Activated naive CD4-positive, alpha-beta T cell treated with anti-CD3 and anti-CD28 coated beads, Interleukin-2, amount 50 U/mL, for 72 hours (primary cell): ENCODE measurements at places on chromosomes 13 and 19. TPM values are rescaled to one million over a fixed set of nuclear protein-coding genes. Genes with fewer than 3 reads are reported as not detected.

The SIGLEC10 gene
- 0.32 TPM for total RNA-seq

The NLRP5 gene
- not detected for total RNA-seq

The ARRDC5 gene
- 0.39 TPM for total RNA-seq

The ZNF154 gene
- total RNA-seq: 2.1 TPM

The PNMA8B gene
- 0.43 TPM for total RNA-seq

The ZNF317 gene
- 45.7 TPM for total RNA-seq

DNA sequence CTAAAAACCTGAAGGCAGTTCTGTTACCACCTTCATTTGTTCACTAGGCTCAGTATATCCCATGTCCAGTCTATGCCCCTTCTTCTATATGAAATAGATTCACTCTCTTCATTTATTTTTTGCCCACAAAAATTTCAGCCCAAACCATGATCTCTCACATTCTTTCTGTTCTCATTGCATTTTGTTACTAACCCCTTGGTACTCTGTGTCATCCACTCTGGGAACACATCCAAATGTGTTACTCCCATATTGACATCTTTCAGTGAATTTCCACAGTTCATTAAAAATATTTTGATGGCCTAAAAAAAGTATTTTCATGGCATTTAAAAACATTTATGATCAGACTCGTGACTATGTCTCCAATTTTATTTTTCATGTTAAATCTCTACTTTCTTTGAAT, 378.9 kb downstream of the SLITRK1 start:
- DNase-seq: no peak

DNA sequence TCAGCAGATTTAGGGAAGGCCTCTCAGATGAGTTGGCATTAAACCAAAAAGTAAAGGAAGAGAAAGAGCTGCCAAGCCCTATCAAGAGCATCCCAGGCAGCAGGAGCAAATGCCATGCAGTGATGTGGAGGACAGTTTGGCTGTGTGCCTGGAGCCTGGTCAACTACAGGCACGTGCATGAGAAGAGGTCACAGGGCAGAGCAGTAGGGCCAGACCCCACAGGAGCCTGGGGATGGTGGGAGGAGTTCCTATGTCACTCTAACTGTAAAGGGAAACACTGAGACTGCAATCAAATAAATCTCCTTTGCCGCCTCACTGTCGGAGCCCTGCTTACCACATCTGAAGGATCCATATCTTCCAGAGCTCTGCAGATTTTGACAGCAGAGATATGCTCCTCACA, 240.5 kb downstream of the ENOX1 start:
- DNase-seq: no peak

DNA sequence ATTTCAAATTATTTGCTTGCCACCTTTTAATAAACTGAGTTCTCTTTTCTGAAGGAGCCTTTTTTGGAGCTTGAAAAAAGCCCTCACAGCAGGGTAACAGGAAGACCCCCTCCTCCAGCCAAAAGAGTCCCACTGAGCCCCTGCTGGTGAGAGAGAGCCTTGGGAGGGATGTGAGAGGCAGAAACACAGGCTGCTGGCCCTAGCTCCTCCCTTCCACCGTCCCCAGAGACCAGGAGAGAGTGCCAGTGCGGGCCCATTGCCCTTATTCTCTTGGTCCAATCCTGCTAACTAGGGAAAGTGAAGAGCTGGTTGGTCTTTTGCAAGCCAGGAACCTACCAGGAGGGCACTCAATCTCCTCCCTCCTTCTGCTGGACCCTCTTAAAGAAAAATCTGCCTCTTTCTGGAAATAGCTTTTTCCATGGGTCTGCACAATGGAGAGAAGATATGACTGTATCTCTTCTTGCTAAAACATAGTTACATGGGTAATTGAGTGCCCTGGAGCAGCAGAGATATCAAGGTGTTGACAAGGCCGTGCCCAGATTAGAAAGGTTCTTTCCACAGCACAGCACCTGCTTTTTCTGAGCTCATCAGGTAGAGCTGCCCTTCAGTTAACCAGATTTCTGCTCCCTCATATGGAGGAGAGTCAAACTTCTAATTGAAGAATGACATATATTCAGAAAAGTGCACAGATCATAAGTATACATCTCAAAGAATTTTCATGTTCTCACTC, 113.9 kb downstream of the LRCH1 start:
- no peak for DNase-seq

GRCh38 chr13:54029226-54029625, 1000.6 kb downstream of the OLFM4 start:
- DNase-seq: no peak

- no peak for DNase-seq
These were observed 8.1 kb downstream of the TIMM29 start for GRCh38 chr19:10936661-10937084.

DNA sequence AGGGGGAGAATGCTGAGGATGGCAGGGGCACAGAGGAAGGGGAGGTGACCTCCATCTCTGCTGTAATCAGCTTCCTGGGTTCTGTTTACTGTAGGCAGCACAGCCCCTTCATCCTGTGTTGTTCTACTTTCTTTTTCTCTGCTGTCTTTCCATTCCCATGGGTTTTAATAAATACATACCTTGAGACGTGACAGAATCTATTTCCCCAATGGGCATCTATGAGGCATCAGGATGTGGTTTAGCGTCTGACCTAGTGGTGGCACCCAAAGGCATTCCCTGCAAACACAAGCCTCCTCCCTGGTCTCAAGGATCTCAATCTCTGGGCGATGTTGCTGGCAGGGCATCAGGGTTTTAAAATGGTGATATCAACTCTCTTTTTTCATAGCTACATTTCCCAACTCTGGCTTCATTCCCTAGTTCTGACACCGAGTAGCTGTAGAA, 60.8 kb downstream of the ALOX5AP start:
- DNase-seq: no peak

DNA sequence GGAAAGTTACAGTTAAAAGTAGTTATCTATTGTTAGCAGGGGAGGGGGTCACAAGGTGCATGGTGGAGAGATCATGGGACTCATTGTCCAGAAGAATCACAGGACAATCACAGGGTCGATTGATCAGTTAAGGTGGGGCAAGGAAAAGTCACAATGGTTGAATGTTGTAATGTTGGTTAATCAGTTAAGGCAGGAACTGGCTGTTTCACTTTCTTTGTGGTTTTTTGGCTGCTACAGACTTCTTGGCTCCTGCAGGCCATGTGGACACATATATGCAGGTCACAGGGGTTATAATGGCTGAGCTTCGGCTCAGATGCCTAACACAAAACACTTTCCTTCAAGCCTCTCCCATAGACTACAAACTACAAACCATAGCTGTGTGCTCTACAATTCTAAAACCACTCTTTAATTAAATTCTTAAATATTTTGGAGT, 6.9 kb upstream of the ZNF431 start:
- no peak for DNase-seq

DNA sequence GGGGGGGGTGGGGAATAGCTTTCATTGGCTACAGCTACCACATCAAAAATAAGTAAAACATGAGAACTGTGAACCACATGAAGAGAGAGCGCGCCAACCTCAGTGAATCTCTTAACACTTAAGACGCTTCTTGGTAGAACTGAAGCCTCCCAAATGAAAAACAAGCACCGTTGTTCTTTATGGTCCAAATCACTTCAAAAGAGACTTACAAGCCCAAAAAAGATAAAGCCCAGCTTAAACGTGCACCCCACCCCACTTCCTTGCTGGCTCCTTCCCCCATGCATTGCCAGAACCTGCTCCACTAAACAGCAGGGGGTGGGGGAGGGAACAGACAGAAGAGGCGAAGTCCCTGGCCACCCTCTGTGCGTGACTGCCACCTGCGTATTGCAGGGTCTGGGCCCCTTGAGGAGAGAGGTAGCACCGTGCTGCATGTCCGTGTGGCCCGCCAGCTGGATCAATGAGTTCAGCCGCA, 479.1 kb downstream of the FOXO1 start:
- peak; percentile 70 for DNase-seq

GRCh38 chr19:5676105-5676771, 4.1 kb downstream of the MICOS13 start:
- no peak for DNase-seq

DNA sequence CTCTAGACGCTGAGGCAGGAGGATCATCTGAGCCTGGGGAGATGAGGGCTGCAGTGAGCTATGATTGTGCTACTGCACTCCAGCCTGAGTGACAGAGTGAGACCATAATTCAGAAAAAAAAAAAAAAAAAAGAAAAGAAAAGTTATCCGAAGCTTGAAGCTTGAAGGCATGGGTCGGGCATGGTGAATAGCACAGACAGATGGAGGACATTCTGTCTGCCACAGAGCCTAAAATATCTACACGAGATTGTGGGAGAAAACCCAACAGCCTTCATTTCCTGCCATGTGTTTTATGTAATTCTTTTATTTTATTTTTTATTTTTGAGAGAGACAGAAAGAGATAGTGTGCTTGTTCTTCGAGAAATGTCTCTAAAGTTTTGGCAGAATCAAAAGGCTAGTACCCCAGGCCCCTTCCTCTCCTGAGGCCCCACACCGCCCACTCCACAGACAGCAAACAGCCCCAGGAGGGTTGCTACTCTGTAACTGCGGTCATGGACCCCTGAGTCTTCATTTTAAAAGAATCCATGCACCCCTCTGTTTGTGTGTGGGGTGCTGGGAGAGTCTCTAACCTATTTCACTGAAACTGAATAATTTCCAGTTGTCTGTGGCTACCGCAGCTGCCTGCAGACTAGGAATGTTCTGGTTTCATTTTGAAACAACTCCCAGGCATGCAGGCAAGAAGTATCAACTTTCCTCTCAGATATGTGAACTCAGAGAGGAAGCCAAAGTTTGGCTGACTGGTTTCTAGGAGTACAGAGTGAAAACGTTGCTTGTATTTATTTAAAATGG, 38.4 kb upstream of the RCBTB2 start:
- DNase-seq: no peak

DNA sequence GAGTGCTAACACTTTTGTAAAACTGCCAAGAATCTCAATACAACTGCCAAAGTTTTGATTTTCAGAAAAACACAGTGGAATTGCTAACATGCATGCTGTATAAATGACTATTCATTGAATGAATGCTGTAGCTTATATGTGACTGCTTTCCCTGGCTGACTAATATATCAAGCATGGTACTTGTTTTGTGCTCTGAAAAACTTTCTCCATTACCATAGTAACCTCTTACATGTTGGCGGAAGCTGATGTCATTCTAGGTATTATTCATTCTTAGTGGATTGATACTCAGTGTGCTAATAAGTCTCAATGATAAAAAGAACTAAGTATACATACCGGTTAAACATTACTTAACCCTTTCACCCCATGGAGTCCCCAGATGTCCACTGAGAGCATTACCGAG, 166.1 kb upstream of the MYO16 start:
- DNase-seq: no peak

DNA sequence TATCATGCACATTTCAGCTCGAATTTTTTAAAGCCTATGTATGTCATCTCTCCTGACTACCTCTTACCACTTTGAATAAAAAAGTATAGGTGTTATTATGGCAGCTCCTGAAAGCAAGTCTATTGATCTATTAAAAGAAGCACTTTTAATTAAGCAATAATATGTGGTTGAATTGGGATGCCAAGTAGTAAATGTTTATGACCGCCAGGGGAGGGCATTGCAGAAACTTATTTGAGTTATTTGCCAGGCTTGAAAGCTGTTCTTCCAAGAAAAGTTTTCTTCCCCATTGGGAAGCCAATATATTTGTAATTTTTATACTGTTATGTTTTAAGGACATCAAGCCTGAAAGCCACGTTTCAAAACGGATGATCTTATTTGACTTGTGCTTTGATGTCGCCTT, 88.1 kb upstream of the SOX21 start:
- no peak for DNase-seq

DNA sequence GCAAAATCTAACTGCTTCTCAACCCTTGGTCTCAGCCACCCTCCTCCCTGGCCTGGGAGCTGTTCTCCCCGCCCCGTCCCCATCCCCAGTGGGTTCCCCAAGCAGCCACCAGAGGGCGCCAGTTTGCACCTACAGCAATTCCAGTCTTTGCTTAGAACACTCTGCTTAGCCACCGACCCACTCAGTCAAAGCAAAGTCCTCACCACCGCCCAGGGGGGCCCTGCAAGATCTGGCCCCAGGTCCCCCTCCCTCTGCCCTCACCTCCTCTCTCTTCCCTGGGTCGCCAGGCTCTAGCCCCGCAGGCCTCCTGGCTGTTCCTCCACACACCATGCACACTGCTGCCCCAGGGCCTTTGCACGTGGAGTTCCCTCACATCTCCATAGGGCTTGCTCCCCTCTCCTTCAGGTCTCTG, 12.4 kb downstream of the TMEM143 start:
- DNase-seq: peak; percentile 78
